Activated T-cell treated with anti-CD3 and anti-CD28 coated beads, Interleukin-2, amount 50 U/mL, for 72 hours (primary cell): ENCODE measurements at places on chromosomes 7 and 10. TPM values are rescaled to one million over a fixed set of nuclear protein-coding genes. Genes with fewer than 3 reads are reported as not detected.

Gene TRIL
- total RNA-seq: not detected

Gene COBL
- total RNA-seq: not detected

Gene PARP12
- total RNA-seq: 49.9 TPM

Gene MUC3A
- not detected for total RNA-seq

Gene SNCG
- not detected for total RNA-seq

Gene CFTR
- total RNA-seq: not detected

Gene CHAT
- 0.14 TPM for total RNA-seq

Gene SPAM1
- not detected for total RNA-seq

Gene HOXA4
- total RNA-seq: 0.79 TPM

Gene H2BK1
- total RNA-seq: 3.4 TPM

Gene TYW1B
- 4.7 TPM for total RNA-seq

Gene AMPH
- total RNA-seq: 0.53 TPM

Gene LRRC61
- 37.1 TPM for total RNA-seq

Gene ZNF853
- total RNA-seq: 4.0 TPM

Gene AKR1C1
- total RNA-seq: 0.60 TPM

Gene INMT
- not detected for total RNA-seq

Gene ABLIM1
- 219 TPM for total RNA-seq

Gene CYP3A7
- not detected for total RNA-seq
